ENCODE measurements at places on chromosomes 7 and 10.
A peak's percentile ranks its signal among the peaks of the same experiment; 100 is the strongest.

DNA sequence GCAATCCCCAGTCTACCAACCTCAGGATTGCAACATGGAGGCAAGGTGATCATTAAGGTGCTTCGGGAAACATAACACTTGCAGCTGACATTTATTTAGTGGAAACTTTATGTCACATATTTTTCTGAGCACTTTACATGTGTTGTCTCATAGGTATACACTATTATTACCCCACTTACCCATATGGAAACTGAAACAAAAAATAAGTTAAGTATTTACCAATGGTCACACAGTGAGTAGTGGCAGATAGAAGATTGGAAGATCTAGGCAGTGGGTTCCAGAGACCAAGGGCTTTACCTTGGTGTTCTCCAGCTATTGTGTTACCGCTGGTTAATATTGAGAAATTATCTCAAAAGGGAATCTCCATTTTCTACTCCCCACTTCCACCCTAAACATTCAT, 1279.1 kb upstream of the SORCS1 start:
- no peak for DNase-seq

GRCh38 chr7:148835854-148836253, 48.2 kb downstream of the EZH2 start:
- DNase-seq = no peak

- no peak for DNase-seq
Measured at GRCh38 chr7:104137971-104138370, 69.8 kb downstream of the ORC5 start.

GRCh38 chr10:1411956-1412355, 325.4 kb downstream of the ADARB2 start:
- DNase-seq = no peak

- no peak for DNase-seq
Measured at GRCh38 chr7:21103426-21104123, 316.9 kb upstream of the SP8 start.

DNA sequence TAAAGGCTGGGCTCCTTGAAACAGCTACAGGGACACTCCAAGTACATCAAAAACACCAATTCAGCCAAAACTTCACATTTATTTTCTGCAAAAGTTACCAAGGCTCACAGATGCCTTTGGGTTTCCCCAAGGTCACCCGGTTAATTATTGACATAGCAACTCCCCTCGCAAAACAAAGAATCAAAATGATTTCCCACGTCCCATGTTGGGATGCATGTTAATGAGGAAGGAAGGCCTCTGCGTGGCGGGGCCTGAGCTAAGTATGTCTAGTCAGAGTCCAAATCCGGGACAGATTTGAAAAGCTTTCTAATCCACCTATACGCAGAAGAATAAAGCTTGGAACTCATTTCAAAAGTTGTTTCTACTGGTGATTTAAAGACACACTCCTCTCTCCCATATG, 535 bp upstream of the TMEM72 start:
- DNase-seq = no peak

GRCh38 chr7:150800581-150801241, at the start of gene TMEM176A:
Gene TMEM176A, plus strand, starts transcription at chr7:150800769. Its CDS starts 782 bp downstream, at chr7:150801551.
- no peak for DNase-seq

- DNase-seq = no peak
Measured at GRCh38 chr10:5043716-5044115, 40.1 kb upstream of the AKR1C2 start.

- no peak for DNase-seq
Measured at GRCh38 chr7:74483402-74484336, 30.0 kb downstream of the GTF2IRD1 start.

- DNase-seq = no peak
Measured at GRCh38 chr10:33332183-33333065, 2.0 kb downstream of the NRP1 start.

- DNase-seq = no peak
Measured at GRCh38 chr7:30112103-30112713, 22.6 kb upstream of the MTURN start.

GRCh38 chr10:71770255-71770654, 3.1 kb downstream of the VSIR start:
- peak; percentile 46 for DNase-seq

DNA sequence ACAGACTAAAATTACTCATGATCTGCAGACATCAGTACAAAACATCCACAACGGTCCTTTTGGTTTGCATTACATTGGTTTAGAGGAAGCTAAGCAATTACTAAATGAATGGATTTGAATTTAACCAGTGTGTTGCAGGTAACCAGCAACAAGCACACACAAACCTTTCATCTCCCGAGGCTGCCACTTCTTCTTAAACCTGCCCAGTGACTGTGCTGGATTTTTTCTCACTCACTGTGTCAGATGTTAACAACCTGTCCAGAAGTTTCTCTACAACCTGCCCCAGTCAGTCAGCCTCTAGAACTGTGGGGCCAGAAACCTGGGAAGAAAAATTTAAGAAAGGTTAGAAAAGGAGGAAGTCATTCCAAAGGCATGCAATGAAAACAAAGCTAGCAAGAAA, 2.4 kb upstream of the MEOX2 start:
- no peak for DNase-seq

- peak; percentile 46 for DNase-seq
Measured at GRCh38 chr7:47576031-47576865, 5.7 kb downstream of the TNS3 start.

DNA sequence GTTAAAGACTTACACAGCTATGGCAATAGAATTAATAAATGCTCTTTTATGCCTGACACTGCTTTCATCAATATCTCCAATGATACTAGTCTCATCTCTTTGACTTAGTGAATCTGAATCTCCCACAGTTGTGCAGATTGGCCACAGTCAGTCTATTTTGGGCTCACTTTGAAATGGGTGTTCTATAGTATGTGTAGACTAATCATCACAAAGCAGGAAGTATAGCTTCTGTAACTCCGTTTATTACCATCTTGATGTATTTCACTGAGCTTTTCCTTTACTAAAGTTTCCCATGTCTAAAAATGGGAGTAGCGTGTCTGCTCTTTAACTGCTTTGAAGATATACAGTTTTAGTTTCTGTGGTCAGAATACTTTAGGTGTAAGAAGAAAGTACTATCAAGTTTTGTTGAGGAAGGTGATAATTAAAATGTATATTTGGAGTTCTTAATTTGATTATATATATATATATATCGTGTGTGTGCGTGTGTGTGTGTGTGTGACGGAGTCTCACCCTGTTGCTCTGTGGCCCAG, 70.1 kb downstream of the ST7 start:
- no peak for DNase-seq

DNA sequence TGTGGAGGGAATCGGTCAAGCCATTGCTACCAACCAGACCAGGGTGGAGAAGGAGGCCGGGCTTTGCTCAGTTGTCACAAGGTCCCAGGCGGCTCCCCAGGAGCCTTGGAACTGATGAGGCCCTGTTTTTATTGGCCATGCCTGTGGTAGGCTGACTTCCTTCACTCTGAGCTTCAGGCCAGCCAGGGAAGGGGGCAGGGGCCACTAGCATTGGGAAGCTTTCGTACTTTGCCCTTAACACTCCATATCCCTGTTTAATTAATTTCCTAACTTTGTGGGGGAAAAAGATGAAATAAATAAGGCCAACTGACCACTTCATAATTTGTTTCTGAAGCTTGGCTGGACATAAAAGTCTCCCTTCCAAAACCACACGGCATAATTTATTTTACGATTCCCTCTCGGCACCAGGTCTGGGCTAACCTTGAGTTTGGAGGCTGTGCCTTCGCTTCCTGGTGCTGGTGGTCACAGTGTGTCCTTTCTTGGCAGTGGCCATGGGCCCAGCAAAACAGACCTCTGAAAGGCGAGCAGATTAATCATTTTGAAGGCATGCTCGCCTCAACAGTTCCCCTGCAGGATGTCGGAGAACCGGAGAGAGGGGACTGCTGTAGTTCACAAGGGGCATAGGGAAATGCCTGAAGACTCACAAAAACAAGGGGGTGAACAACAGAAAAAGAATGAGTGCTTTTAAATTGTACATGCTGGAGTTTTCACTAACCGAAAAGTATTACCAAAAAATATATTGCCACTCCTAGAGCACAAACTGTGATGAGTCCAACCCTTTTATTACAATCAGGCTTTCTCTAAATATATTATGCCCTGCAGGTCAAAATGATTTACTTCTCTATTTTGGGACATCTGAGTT, 966.0 kb downstream of the LRMDA start:
- DNase-seq = no peak

Data from suppressor macrophage (primary cell).